ENCODE measurements at places on chromosomes 1 and 21.

- no peak for DNase-seq
Measured at GRCh38 chr1:117093091-117093534, 28.4 kb downstream of the TRIM45 start.

DNA sequence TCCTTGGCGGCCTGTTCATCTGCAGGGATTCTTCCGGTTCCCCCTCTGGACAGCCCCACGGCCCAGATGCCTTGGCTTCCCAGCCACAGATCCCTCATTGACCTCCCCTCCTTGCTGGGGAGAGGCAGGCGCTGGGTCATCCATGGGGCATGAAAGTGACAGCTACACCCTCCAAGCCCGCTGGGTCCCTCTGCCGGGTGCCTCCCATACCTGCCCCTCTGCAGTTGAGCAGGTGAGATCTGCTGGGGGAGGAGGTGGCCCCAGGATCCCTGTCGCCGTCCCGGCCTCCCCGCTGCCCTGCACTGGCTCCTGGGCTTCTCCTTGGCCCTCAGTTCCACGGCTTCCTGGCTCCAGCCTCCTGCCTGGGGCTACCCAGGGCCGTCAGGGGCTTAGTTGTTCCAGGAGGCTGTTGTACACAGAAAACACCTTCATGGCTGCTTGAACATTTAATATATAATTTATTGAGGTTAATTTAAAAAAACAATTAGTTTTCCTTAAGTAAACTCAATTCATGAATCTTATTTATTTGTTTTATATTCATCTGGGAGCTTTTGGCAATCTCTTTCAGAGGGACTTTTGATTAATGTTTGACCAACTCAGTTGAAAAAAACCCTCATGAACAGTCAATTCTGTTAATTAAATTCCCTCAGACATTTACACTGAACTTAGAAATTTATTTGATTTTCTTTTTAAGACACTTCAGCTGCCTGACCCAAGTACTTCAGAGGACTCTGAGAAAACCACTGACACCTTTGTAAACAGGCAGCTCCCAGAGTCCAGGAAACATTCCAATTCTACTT, 67.6 kb upstream of the ABCG1 start:
- DNase-seq, result no peak

GRCh38 chr1:78972723-78973122, 33.8 kb downstream of the ADGRL4 start:
- DNase-seq, result no peak

GRCh38 chr21:33026878-33027400, 1.2 kb downstream of the OLIG2 start:
- no peak for DNase-seq

DNA sequence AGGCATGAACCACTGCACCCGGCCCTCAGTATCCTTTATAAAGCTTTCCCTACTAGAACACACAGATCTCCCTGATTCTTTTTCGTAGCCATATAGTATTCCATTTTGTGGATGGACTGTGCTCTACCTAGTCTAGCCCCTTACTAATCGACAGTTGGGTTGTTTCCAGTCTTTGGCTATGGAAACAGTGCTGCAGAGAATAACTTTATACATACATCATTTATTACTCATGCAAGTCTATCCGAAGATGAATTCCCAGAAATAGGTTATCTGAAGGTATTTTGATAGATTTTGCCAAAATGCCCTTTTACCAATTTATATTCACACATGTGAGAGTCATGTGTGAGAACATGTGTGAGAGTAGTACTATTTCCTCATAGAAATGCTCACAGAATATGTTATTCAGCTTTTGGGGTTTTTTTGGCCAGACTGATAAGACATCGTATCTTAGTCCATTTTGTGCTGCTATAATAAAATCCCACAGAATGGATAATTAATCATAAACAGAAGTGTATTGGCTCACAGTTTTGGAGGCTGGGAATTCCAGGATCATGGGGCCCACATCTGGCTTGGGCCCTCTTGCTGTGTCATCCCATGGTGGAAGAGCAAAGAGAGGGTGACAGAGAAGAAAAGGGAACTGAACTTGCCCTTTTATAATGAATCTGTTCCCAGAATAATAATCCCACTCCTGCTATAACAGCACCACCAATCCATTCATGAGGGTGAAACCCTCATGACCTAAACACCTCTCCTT, 17.3 kb upstream of the FGR start:
- DNase-seq, result no peak

GRCh38 chr1:19974822-19975416, 4.5 kb downstream of the PLA2G2A start:
- no peak for DNase-seq

DNA sequence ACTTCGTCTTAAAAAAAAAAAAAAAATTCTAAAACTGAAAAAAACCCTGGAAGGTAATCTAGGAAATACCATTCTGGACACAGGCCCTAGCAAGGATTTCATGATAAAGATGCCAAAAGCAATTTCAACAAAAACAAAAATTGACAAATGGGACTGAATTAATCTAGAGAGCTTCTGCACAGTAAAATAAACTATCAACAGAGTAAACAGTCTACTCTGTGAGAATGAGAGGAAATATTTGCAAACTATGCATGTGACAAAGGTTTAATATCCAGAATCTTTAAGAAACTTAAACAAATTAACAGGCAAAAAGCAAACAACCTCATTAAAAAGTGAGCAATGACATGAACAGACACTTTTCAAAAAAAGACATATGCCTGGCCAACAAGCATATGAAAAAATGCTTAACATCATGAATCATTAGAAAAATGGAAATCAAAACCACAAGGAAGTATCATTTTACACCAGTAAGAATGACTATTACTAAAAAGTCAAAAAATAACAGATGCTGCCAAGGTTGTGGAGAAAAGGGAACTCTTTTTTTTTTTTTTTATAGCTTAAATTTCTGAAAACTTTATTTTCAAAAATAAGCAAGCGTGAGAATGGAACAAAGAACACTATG, 29.4 kb upstream of the RNPC3 start:
- DNase-seq, result no peak

DNA sequence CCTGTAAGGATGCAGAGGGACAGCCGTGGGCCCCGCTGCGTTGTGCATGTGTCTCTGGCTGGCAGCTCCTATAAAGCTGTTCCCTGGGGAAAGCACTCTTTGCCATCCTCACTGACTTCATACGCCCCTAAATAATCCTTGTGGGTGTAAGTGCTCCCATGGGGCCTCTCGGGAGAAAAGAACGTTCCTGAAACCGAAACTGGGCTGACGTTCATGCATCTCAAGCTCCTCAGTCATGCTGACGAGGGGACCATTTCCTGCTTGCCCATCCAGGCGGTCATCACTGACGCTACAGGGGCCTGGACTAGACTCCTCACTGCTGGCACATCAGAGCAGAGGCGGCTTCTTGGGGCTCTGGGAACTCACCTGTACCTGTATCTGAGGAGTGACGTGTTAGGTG, 73.1 kb upstream of the USP24 start:
- DNase-seq, result no peak

DNA sequence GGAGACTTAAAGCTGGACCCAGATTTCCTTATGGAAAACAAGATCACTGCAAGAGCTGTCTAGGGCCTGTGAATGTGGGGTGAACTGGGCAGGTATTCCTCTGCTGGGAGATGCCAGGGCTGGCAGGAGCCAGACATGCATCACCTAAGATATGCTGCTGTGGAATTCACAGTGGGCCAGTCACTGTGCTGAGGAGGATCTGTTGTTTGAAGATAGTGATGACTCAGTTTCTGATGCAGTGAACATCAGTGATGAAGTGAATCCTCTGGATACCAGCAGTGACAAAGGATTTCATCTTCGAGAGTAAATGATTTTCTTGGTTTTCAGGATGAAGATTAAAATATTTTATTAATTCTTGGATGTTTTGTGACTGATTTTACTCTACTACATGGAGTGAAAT, 29.9 kb upstream of the CAMSAP2 start:
- no peak for DNase-seq

DNA sequence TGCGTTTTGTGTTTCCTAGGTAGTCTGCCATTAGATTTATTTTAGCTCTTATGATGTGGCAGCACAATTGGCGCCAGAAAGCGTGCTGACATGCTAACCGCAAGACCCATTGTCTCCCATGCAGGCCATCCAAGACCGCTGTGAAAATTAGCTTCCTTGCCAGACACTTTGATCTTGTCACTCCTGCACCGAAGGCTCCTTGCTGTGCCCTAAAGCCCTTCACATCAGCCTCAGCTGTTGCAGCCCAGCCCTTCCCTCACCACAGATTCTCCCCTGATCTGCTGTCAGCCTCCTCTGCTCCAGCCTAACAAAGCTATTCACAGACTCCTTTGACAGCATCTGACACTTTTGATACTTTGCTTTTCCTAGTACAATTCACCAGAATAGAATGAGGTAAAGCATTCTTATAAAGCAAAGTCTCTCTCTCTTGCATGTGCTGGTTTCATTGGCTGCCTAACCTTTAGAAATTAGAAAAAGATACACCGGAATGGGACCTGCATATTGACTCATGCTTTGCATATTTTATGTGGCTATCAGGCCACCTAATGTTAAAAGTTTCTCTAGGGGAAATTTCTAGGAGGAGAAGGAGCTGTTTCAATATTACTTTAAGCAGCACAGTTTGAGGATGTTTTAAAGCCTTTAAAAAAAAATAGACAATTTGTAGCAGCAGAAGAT, 280.3 kb upstream of the FMN2 start:
- DNase-seq, result no peak

GRCh38 chr1:76669131-76669530, 198.1 kb upstream of the ST6GALNAC5 start:
- no peak for DNase-seq

DNA sequence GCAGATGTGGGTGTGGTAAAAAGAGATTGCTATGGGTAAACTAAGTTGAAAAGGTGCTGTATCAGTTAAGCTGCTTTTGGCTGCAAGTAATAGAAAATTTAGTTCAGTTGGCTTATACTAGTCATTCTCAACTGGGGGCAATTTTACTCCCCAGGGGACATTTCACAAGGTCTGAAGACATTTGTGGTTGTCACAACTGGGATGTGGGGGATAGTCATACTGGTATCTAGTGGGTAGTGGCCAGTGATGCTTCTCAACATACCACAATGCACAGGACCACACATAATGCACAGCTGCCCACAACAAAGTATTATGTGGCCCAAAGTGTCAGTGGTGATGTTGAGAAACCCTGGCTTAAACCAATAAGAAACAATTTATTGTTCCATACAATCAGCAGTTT, 31.4 kb downstream of the SERTAD4 start:
- no peak for DNase-seq

- no peak for DNase-seq
Measured at GRCh38 chr1:165215676-165216075, 140.8 kb downstream of the LMX1A start.

DNA sequence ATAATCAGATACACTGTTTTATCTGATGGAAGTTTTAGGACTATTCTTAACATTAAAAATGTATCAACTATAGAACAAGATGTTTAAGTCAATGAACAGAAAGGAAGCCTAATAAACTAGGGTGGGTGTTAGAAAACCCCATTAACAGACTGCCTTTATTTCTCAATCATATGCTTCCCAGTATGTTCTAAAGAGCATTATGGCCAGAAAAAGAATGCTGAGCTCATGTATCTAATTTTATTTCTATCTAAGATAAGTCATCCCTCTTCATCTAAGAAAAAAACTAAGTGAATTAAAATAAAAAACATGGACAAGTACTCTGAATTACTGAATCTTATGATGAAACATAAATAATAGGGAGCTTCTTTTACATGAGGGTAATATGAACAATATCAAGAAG, 86.5 kb upstream of the TTC39A start:
- no peak for DNase-seq
